Stimulated activated CD4-positive, alpha-beta T cell treated with anti-CD3 and anti-CD28 coated beads, Interleukin-2, amount 100 ng/mL, for 24 hours (primary cell): ENCODE measurements at places on chromosomes 4 and X.

GRCh38 chrX:38438321-38438720 lies 85.9 kb downstream of the OTC start:
- DNase-seq, result no peak

DNA sequence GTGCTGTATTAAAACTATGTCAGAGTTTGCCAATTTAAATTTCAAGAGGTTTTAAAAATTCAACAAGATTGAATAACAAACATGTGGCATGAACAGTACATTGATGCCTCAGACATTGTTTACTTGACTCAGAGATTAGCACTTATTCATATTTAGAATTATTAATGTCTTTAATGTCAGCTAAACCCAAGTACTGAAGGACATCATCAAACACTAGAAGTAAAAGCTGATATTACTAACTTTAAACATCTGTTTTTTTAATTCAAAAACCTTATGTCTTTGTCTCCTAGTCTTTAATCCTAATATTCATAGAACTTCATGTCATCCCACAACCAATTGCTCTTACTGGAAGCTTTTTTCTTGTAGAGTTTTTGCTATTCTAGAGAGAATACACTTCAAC lies 406.2 kb upstream of the PCDH7 start:
- DNase-seq, result no peak

DNA sequence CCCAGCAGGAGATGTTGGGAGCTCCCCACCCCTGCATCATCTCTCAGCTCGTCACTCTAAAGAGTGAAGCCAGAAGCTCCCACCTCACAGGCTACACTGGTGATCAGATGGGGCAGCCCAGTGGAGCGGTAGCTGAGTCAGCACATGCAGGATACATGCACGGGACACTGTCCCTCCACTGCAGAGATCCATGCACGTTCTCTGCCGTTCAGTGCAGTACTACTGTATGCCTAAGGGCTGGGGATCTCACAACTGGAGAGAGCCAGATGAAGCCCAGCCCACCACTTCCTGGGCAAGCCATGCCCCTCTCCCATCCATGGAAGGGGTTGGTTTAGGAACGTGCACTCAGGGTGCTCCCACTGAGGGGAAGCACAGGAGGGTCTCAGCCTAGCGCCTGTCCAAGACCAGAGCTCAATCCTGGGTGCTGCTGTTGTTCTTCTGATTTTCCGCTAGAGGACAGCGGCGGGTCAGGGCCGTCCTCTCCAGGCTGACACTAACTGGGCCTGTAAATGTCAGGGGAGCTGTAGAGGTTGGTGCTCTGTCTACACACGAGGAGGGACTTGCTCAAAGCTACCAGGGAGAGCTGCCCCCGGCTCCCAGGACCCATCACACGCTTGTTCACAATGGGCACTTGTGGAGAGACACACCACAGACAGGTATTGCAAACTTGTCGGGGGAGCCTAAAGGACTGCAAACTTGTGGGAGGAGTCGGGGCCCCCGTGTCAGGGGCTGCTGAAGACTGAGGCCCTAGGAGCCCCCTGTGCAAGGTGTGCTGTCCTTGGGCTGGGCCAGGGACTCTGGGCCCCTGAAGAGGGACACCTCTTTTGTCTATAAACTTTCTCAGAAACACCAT lies 18.2 kb upstream of the ABLIM2 start:
- DNase-seq, result peak; percentile 39

GRCh38 chr4:169143335-169143734 lies 127.4 kb downstream of the SH3RF1 start:
- no peak for DNase-seq

- no peak for DNase-seq
These were observed at the start of gene CXCL3 for GRCh38 chr4:74038425-74039314. TSS of gene CXCL3 (minus strand) at chr4:74038689. CDS start at chr4:74038611, 78 bp downstream.

GRCh38 chr4:18394656-18395055 lies 373.1 kb upstream of the LCORL start:
- no peak for DNase-seq

- DNase-seq, result no peak
These were observed 715.5 kb downstream of the DMD start for GRCh38 chrX:32495855-32496254.

- no peak for DNase-seq
These were observed 102.0 kb downstream of the CBR4 start for GRCh38 chr4:168908093-168908492.

DNA sequence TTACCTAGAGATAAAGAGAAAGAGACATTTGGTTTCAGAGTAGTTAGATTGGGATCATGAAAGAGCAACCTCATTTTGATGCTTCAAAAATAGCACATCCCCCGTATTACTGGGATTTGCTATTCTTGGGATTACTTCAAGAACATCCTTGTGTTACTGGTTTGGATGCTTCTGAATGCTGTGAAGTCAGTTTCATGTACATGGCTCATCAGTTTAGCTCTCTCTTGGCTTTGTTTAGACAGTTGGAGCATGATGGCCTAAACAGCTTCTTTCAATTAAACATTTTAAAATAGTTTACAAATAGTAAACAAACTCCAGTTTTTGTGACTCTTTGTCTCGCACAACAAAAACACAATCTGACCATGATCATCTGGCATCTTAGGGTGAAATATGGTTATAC lies 23.9 kb downstream of the HTT start:
- no peak for DNase-seq

DNA sequence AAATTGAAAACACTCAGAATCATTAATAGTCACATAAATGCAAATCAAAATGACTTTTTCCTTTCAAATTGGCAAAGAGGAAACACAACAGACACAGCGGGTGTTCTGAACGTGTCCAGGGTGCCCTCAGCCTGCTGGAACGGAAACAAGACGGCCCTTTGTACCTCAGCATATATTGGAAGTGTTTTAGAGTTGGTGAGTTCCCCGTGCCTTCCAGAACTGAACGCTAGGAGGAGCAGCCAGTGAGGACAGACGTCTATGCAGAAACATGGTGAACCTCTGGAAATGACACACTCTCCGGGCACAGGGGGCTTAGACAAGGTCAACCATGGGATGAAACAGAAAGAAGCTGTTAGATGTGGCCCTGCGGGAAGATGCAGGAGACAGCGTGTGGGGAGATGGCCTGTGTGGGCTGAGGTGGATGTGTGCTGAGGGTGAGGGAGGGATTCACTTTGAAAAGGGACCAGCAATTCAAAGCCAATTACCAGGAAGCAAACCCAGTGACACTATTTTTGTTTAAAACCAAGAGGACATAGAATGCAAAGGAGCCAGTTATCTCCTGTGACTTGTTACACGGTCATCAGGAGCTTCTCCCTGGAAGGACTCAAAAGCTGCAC lies 40.4 kb downstream of the RNF212 start:
- peak; percentile 53 for DNase-seq

DNA sequence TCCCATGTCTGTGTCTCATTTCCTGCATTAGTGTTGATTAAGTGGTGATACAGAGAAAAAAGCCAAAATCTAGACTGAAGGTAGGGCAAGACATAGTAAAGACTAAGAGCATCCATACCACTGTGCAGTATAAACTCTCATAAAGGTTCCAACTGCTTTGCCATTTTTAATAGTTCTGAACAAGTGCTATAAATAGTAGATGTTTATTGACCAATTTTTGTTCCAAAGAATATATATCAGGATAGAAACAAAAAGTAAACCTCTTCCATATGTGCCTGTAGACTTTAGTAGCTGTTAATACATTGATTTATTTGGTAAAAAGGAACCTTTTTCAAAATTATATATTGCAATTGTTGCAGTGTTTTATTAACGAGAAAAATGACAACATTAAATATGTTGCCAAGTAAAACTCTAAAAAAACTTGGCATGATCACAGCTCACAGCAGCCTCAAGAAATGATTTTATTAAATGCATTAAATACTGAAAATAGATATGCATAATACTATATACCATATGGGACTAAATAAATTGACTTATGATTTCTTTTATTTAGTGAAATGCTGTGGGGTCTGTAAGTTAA lies 22.3 kb upstream of the AASDH start:
- no peak for DNase-seq

- DNase-seq, result no peak
These were observed 284.1 kb upstream of the EPHA5 start for GRCh38 chr4:65954416-65954815.

- DNase-seq, result no peak
These were observed 6.2 kb upstream of the AFF1 start for GRCh38 chr4:86928400-86929255.
